ENCODE measurements at places on chromosomes 7 and 10.

DNA sequence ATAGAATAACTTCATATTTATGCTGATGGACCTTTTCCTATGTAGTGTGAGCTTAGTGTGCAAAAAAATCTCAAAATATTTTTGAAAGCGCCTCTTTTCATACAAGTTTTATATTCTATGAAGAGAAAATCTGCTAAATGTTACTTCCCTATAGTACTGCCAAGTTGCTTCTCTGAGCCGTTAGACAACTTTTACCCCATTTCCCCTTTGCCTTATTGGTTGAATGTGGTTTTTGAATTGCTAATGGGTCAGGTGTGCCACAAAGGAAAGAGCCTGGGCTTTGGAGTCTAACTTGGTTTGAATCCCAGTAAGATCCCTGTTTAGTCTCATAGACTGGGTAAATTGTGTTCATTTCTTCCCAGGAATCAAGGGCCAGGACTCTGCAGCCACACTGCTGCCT is 261.5 kb downstream of the SNX10 start:
- DNase-seq: no peak

- DNase-seq: no peak
Observed at GRCh38 chr10:64658528-64658927, 1137.3 kb downstream of the REEP3 start.

- DNase-seq: no peak
Observed at GRCh38 chr7:922334-923107, 32.0 kb downstream of the ADAP1 start.

DNA sequence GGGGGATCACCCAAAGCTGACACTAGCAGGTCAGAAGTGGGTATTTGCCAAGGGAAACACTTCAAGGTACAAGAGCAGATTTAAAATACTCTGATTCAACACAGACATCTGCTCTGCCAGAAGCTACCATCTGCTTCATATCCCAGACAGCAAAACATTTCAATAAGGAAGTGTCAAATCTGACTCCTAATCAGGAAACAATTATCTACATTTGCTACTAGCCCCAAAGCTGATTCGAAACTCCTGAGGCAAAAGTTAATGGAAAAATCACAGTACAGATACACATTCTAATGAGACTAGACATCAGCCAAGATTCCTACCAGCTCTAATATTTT is 48.9 kb downstream of the PARD3 start:
- no peak for DNase-seq

DNA sequence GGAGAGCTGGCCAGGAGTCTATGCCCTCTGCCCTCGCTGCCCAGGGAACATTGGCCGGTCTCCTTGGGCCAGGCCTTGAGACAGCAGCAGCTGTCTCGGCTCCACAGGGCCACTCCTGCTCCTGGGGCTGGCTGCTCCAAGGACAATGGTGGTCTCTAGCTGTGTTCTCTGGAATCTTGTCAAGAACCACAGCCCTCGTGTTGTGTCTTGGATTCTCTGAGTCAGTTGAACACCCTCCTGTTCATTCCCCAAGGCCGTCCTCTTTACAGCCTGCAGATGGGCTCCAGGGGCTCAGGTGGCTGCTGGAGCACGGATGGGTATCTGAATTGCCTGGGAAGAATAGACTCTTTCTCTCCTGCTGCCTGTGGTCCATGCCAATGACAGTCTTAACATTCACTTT is 511.1 kb downstream of the GLRX3 start:
- no peak for DNase-seq

DNA sequence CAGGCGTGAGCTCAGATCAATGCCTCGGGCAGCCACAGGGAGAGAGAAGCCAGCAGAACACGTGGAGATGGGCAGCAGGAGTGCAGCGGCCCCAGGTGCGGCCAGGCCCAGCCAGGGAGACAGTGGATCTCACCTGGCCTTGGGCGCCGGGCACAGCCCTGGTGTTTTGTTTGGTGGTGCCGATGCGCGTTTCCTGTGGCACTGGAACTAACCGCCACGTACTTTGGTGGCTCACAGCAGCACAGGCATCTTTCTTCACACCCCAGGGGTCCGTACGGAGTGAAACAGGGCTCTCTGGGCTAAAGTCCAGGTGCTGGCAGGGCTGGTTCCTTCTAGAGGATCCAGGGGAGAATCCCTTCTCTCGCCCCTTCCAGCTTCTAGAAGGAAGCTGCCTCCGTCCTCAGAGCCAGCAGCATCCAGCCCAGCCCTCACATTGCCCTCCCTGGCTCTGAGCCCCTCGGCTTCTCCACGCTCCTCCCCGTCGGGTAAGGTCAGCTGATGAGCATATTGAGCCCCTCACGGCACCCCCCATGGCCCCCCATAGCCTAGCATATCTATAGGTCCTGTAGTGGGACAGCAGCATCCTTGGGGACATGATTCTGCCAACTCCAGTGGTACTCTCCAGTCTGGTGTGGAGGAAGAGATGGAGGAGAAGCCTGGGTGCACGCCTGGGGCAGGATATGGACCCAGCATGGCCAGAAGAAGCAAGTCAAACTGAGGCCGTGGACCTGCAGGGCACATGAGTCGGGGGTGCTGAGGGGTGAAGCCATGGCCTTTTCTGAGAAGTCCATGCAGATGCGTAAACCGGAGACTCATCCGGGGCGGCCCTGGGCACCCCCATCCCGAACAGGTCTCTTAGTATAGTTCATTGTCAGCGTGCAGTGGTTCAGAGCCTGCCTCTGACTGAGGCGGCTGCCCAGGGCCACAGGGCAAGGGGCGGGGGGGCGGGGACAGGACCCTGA is 43.4 kb upstream of the PPP2R2D start:
- DNase-seq: no peak

GRCh38 chr10:26969145-26969926 is 108.6 kb upstream of the ABI1 start:
- DNase-seq: no peak

DNA sequence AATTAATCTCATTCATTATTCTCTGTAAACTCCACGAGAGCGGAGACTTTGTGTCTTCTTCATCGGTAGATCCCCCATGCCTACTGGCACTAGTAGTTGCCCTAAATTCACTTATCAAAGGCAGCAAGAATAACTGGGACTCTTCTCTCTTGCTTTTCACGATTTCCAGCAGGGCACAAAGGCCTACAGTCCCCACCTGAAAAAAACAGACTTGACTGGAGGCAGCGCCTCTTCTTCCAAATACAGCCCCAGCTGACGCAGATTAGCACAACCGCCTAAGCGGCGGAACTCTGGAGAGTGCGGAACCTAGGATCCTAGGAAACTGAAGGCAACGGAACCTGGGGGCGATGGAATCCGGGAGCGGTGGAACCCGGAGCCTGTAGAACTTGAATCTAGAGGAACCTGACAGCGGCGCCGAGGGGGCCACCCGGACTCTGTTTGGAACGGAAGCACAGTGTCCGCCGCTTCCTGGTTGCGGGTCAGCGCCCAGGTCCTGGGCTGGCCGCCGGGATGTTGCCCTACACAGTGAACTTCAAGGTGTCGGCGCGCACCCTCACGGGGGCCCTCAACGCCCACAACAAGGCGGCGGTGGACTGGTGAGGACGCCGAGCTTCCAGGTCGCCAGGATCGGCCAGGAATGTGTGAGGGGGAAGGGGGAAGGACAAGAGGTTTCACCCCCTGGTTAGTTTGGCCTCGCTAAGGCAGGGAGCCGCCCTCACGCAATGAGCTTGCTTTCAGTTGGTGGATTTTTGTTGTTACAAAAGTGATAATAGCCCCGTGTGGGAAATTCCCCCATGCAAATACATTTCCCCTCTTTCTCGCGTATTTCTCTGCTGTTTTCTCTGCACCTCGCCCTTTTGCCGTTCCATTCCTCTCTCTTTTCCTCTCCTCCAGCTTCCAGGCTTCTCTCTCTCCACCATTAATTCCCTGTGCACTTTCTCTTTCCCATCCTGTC is at the start of gene WDR11:
TSS of gene WDR11 (plus strand) at position 452 of the 955 bp plus-strand sequence. CDS start at position 511, 59 bp downstream.
- peak; percentile 27 for DNase-seq

DNA sequence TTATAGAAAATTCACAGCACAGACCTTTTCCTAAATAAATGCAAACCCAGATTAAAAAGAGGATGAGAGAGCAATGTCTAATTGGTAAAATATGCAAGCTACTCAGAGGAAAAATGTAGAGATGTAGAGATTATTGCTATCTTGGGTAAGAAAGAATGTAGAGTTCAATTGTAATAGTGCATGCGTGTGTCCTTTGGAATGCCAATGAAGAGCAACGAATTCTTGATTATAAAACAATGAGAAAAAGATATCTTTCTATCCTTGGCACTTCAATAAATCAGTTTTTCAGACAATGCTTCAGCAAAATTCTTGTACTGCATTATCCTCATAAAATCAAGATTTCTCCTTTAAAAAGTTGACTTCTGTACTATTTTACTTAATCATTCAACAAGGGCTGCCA is 50.9 kb downstream of the SEMA3D start:
- DNase-seq: no peak

DNA sequence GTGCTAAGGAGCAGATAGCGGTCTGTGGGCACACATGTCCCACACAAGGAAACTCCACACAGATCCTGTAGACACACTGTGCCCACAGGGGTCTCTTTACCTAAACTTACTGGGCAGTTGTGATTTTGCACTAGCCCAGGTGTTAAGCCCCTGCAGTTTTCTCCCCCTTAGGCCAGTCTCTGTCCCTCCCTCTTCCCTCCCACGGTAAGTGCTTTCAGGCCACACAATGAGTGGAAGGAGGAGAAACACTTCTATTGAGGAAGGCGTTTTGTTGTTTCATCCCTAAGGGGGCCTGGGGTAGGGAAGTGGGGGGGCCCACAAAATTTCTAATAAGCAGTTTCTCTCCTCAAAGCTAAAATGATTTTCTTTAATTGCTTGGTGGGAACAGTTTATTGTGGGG is 51.4 kb downstream of the FBXW4 start:
- no peak for DNase-seq

DNA sequence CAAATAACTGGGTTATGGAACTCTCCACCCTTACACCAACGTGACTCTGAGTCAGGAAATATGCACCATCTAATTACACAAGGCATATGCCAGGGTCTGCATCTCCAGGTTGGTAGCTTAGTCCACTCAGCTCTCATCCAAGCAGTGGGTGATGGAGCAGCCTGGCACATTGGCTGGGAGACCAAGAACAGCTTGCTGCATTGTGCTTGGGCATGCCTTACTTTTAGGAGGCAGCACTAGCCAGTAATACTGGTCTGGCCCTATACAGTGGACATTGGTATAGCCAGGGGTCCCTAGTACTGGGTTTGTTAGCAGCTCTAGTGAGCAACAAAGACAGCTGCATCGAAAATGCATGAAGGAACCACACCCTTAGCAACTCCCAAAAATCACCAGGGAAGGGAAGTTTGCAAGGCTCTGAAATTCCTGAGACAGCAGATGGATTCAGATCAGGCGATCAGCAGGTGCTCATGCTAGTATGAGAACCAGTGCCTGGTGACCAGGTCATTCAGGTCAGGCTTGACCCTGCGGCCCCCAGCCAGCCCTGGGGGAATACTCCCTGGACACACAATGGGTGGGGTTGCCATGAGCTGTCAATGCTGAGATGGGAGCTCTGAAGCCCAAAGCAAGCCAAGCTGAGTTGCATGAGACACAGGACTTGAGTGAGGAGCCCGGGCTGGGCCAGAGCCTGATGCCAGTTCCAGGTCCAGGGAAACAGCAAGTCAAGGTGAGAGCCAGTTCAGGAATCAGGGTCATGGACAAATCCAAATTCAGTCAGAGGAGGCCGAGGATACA is 217.9 kb upstream of the ZMIZ1 start:
- DNase-seq: no peak

GRCh38 chr10:118343549-118343948 is 1.4 kb upstream of the FAM204A start:
- no peak for DNase-seq

- no peak for DNase-seq
Observed at GRCh38 chr7:100682228-100682741, 8.7 kb downstream of the GNB2 start.

DNA sequence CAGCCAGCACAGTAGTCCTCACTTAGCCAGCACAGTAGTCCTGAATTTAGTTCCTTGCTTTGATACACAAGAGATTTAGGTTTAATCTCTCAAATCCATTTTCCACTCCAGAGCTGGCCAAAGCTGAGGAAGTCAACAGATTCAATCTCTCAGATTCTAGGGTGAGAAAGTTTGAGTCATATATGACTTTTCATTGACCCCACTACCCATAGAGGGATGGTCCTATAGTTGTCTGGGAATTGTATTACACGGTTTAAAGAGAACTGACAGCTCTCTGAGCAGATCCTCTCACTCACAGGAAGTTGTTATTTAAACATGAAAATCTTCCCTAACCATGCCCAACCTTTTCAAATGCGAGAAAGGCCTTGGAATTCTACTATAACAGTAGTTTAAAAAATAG is 641.8 kb upstream of the SEMA3D start:
- DNase-seq: no peak

DNA sequence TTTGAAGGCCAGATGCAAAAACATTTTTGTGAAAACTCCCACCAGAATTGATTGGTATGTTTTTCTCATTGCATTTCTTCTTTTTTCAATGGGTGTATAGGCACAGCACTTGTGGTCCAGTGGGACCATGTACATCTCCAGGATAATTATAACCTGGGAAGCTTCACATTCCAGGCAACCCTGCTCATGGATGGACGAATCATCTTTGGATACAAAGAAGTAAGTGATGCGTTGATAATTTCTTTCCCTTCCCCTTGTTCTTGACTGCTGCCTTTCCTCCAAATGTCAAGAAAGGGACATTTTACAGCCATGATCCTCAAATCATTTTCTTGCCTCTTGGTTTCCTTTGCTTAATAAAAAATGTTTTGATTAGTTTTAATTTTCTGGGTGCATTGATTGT is 331.5 kb downstream of the PLXDC2 start:
- DNase-seq: no peak

DNA sequence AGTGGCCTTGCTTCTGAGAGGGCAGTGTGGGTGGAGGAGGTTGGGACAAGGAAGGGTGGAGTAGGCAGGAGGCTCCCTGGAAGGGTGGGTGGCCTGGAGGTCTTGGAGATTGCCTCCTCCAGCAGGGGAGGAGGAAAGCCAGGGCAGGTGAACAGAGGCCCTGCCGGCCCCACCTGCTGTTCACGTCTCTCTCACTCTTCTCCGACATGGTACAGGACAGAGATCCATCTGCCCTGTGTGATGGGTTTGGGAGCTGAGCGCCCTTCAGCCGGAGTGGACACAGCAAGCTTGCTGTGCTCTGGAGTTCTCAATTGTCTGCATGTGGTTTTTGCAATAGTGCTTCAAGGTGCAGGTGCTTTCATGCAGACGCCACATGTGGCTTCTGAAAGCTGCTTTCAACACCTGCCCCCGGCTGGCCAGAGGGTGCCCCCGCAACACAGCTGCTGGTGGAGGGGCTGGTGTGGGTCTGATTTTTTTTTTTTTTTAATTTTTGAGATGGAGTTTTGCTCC is 82.8 kb upstream of the GNA12 start:
- no peak for DNase-seq

- no peak for DNase-seq
Observed at GRCh38 chr10:125217990-125218675, 57.8 kb upstream of the CTBP2 start.

GRCh38 chr7:123627851-123628250 is 26.2 kb downstream of the ASB15 start:
- DNase-seq: no peak

GRCh38 chr7:128422037-128422436 is 12.3 kb upstream of the IMPDH1 start:
- no peak for DNase-seq

GRCh38 chr10:61125560-61126170 is 181.7 kb upstream of the RHOBTB1 start:
- no peak for DNase-seq
